Upper lobe of right lung (tissue), 1 donor: ENCODE measurements at places on chromosomes 7 and 10.

- DNase-seq = no peak
Measured at GRCh38 chr7:43377196-43377960, 205.5 kb upstream of the STK17A start.

DNA sequence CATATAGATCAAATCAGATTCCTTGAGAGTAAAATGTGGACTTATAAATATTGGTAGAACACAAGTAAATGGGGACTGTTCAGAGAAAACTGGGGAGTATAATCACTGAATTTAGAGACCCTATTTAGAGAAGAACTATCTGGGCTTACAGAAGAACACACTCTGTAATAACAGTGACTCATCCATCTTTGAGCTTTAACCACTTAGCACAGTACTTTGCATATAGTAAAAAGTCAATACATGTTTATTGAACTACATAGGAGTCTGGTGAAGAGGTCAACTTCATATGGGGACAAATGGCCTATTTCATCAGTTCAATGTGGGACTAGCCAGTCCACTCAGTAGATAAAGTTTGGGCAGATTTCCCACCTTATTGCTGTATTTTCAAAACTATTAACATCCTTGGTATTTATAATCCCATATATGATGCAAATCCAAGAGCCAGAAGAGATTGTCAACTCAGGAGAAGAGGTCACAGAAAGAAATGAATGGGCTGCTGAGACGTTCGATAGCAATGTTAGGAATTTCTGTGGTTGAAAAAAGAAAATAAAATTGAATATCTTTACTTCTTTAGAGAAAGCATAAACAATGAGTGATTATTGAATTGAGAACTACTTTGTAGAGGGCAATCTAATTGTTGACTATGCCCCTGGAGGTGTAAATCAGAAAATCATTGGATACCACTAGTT is 119.3 kb upstream of the CACNA2D1 start:
- no peak for DNase-seq

- no peak for DNase-seq
Measured at GRCh38 chr7:99766484-99767099, 17.4 kb downstream of the CYP3A4 start.

GRCh38 chr7:20417260-20417659 is 86.6 kb downstream of the ITGB8 start:
- no peak for DNase-seq

DNA sequence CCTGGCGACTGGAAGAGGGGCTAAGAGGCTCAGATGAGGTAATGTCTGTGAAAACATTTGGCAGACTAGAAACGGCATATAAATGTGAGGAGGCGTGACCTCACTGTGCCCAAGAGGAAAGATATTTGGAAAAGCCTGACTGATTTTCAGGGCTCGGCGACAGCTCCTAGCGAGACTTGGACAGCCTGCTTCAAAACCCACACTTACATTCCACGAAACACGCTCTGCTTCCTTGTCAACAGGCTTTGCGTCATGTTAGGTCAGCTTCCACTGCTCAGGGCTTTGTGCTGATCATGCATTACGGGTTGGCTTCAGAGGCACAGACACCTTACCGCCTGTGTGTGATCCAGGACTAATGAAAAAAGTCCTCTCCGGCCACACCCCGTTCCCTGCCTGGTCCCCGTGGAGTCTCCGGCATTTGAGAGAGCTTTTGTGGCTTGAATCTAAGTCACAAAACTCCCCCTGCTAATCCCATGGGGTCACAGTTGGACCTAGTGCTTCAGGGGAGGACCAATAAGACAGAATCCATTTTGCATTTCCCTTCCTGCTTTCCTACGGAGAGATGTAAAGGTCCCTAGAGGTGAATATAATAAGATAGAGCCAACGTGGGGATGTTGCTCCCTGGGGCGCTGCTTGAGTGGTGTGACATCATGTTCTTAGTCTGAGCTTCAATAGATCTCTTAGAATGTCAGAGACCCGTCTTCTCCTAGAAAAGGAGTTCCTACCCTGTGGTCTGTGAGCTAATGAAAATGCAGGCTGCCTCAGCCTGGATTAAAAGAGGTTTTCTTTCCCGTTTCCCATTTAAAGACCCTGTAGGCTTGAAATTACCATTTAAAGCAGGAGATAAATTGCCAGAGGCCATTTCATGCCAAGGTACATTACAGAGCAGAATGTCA is 25.5 kb downstream of the FGFBP3 start:
- no peak for DNase-seq

DNA sequence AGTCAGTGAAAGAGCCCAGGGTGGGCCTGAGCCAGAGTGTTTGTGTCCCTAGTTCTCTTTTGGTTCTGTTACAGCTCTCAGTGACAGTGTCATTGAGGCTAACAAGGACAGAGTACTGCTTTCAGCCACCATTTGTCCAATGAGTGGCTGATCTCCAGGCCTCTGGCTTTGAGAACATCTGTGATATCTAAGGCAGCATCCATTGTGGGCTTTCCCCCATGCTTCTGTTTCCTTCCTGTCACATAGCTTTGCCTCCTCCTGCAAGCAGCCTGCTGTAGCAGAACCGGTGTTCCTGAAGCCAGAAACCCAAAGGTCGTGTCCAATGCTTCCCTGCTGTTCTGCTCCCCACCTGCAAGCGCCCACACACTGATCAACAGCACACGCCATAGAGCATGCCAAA is 68.4 kb downstream of the IKZF1 start:
- no peak for DNase-seq

- no peak for DNase-seq
Measured at GRCh38 chr7:92904244-92905131, 68.1 kb upstream of the CDK6 start.

- no peak for DNase-seq
Measured at GRCh38 chr10:123229927-123230630, 75.9 kb downstream of the BUB3 start.

- DNase-seq = no peak
Measured at GRCh38 chr10:104350127-104350635, 3.5 kb upstream of the CFAP58 start.

DNA sequence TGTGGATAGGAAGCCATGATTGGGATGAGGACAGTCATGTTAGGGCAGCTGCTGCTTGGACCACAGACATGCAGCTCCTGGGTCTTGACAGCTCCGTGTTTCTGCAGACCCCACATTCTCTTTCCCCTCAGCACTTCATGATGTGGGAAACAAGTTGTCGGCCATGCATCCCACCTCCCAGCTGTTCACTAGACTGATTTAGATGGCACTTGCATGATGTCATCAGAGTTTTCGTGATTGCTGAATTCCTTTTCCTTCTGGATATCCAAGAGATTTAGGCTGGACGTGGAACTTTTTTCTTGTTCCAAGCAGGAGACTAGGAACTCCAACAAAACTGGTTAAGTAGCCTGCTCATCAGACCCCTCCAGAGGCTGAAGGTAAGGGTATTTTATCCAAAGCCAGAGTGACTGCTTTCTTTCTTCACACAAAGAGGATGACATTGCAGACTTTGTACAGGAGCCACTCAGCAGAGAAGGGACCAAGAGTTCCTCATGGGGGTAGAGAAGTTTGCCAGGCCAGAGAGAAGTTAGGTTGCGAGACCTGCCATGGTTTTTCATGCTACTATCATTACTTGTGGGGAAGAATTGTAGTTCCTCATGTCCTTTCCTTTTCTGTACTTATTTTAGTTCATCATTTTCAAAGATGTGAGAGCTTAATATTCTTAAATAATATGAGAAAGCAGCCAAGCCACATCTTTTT is 117.7 kb upstream of the GJD4 start:
- no peak for DNase-seq

- DNase-seq = no peak
Measured at GRCh38 chr10:70576803-70577517, 25.6 kb downstream of the PRF1 start.

- no peak for DNase-seq
Measured at GRCh38 chr10:59138052-59138451, 38.4 kb upstream of the PHYHIPL start.
